H9 (cell line): ENCODE measurements at places on chromosomes 5 and 9. TPM values are rescaled to one million over a fixed set of nuclear protein-coding genes. Genes with fewer than 3 reads are reported as not detected.

- no peak for DNase-seq
These were observed 136.5 kb upstream of the MAST4 start for GRCh38 chr5:66459728-66460127.

- peak; percentile 17 for DNase-seq
These were observed 4.5 kb downstream of the EXOC3 start for GRCh38 chr5:447501-447900.

- no peak for DNase-seq
These were observed 56.6 kb downstream of the KCNN2 start for GRCh38 chr5:114418176-114419066.

- DNase-seq = no peak
These were observed 82.9 kb downstream of the GRAMD2B start for GRCh38 chr5:126506079-126506478.

- no peak for DNase-seq
These were observed 26.4 kb upstream of the SLC6A19 start for GRCh38 chr5:1175015-1175414.

DNA sequence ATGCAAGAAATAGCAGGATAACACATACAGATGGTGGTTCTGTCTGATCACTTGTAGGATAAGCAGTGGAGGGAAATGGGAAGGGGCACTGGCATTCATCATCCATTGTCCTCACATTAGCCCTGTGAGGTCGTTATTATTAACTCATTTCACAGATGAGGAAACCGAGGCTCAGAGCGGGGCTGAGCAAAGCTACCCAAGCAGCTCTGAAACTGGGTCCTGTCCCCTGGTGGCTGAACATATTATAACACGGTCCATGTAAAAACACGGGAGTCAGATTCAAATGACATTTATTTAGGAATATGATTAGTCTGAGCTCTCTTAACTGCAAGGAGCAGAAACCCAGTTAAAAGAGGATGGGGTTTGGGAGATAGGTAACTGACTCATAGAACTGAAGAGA lies 43.1 kb downstream of the HRH2 start:
- DNase-seq = no peak

GRCh38 chr5:158305861-158306260 lies 446.9 kb upstream of the CLINT1 start:
- DNase-seq = no peak

- DNase-seq = no peak
These were observed 5.8 kb downstream of the UNC5A start for GRCh38 chr5:176816043-176816745.

DNA sequence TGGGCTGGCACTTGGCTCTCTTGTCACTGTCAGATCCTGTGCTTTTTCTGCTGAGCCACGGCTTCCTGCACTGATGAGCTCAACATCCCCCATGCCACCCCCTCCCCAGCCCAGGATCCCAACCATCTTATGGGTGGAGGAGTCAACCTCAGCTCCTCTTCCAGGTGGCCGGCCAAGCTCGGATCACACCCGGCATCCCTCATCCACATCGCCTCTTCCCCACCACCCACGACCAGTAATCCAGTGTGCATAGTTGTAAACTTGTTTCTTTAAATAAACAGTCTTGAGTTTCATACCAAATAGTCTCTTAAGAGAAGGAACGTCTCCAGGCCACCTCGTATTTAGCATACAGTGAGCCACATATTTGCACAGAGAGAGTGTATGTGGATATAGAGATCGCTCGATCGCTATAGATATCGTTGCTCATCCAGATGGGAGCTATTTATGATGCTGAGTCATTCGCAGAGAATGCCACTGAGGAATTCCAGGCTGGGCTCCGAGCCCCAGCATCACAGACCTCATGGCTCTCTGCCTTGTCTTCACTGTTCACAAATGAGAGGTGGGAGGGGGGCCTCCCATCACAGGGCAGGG lies 61.8 kb upstream of the CPLX2 start:
- DNase-seq = no peak

GRCh38 chr9:35618854-35619799 lies 914 bp upstream of the CD72 start:
- DNase-seq = no peak

DNA sequence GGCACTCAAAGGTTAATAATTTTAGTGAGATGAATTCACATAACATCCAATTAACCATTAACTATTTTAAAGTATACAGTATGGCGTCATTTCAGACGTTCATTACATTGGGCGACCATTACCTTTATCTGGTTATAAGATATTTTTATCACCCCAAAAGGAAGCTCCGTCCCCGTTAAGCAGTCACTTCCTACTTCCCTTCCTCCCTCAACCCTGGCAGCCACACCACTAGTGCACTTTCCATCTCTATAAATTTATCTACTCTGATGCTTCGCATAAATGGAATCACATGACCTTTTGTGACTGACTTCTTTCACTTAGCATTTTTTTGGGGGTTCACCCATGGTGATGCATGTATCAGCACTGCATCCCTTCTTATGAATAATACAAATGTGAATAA lies 168.3 kb upstream of the PUM3 start:
- no peak for DNase-seq

DNA sequence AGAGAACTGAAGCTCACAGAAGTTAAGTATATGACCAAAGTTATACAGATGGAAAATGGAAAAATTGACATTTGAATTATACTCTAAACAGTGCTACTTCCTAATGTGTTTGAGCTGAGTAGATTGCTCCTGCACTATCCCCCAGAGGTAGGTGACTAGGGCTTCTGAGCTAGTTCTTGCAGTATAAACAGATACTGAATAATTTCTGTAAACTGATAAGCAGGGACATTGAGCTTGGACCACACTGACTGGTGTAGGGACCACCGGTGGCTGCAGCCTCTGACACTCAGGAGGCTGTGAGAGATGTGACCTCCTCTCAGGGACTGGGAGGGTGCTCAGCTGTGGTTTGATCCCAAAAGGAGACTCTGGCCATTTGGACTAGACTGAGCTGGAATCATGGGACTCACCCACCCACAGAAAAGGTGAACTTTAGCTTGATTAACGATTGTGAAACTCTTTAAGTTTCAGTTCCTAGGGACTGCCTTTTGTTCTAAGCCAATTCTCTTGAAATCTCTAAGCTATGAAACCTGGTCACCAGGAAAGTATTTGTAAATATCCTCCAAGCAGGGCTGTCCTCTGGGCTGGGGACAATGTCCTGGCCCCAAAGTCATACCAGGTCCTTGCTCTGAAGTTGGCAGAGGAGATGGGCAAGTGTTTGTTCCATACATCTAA lies 291.5 kb downstream of the SEC61B start:
- no peak for DNase-seq

DNA sequence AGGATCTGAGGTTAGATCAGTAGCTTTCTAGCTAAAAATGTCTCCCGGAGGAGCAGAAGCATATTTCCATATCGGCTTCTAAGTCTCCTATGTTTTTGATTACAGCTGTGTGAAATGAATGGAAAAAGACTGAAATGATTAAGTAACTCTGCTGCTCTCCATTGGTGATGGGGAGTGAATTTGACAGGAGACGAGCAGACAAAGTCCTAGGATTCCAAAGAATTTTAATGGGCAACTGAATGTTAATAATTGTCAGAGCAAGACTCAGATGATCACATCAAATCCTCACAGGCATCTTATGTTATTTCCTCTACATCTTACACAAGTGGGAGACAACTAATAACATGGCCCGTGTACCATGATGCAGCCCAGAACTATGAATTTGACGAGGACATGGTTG lies 66.8 kb downstream of the LIX1 start:
- DNase-seq = no peak

DNA sequence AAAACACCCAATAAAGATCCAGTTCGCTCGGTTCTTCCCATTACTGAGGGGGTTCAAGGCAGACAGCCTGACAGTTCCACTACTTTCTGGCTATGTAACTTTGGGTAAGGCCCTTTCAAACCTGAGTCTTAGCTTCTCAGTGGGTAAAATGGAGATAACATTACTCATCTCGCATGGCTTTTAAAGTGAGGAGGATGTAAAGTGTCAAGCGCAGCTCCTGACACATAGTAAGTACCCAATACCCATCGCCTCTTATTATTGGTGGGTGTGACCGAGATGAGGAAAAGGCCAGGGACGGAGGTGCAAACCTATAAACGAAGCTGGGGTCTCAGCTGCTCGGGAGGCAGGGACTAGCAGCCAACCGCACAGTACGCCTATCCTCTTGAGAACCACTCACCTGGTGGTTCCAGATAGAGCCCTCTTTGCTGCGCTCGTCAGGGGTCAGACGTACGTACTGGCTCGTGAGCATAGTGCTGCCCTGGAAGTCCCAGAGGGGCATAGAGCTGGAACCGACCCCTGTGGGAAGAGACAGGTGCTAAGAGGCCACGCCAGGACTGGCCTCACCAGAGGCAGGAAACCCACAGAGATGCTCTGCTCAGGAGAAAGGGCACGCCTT lies 584 bp downstream of the LMAN2 start:
- no peak for DNase-seq

DNA sequence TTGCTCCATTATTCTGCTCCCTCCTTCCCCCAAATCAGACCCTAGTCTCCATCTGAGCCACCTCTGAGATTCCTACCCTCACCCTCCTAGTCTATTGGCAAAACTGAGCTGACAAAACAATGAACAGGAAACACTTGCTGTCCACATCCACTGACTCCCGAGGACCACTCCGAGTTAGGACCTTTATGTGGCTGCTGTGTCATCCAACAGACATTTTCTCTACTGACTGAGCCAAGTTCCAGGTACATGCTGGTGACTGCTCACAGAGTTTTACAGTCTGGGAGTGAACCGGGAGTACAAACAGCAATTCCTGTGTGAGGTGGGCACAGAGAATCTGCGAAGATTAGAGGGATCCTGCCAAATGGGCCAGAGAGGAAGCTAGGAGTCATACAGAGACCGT lies 39.2 kb downstream of the CFAP90 start:
- DNase-seq = no peak

DNA sequence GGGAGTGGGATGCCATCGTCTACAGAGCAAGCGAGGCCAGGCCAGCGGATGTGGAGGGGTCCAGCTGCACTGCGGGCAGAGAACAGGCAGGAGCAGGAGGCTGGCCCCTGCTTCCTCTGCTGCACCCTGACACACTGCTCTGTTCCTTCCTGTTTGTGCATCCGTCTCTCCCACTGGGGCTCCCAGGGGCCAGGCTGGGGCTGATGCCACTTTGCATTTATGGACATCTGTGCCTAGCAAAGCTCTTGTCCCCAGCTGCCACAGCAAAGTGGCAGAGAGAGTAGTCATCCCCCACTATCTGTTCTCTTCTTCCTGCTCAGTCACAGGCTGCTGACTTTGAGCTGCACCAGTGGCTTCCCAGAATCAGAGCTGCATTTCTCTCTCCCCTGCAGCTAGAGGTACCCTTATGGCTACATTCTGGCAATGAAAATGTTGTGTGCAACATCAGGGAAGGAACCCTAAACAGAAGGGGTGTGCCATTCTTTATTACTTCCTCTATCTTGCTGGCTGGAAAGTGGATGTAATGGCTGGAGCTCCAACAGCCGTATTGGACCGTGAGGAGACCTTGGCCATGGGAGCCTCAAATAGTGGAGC lies 4.2 kb upstream of the NINJ1 start:
- no peak for DNase-seq

- no peak for DNase-seq
These were observed 88.1 kb downstream of the FANCC start for GRCh38 chr9:95229230-95229915.

GRCh38 chr9:33620738-33621439 lies 96.8 kb downstream of the ANKRD18B start:
- no peak for DNase-seq

- no peak for DNase-seq
These were observed 73.7 kb upstream of the MTAP start for GRCh38 chr9:21728781-21729180.

GRCh38 chr9:69940674-69941073 lies 103.0 kb upstream of the MAMDC2 start:
- DNase-seq = no peak

DNA sequence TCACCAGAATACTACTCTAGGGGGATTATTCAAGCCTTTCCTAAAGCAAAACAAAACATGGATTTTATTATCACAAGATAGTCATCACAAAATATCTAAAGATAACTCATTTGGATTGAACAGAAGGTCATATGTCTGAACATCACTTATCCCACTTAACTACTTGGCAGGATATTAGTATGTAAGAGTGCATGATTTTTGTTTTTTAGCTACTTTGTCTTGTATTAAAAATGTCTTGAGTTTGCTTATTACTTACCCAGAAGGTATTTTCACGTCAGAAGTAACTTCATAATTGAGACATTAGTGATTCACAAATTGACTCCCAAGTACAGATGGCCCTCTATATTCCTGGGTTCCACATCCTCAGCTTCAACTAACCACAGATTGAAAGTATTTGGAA lies 113.8 kb downstream of the TLE4 start:
- DNase-seq = no peak

- no peak for DNase-seq
These were observed 33.3 kb downstream of the UNC5A start for GRCh38 chr5:176843673-176844072.

DNA sequence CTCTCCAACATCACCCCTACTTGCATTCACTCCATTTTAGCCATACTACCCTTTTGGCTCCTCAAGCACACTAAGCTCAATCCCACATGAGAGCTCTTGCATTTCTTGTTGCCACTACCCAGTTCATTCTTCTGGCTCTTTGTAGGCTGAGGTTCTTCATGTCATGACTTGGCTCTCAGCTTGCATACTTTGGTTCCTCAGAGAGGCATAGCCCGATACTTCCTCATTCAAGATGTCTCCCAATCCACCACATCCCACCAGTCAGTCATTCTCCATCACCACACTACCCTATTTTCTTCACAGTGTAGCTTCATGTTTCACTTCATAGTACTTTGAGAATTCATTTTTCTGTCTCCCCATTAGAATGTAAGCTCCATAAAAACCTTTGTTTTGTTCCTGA lies 116.7 kb downstream of the NR6A1 start:
- no peak for DNase-seq

DNA sequence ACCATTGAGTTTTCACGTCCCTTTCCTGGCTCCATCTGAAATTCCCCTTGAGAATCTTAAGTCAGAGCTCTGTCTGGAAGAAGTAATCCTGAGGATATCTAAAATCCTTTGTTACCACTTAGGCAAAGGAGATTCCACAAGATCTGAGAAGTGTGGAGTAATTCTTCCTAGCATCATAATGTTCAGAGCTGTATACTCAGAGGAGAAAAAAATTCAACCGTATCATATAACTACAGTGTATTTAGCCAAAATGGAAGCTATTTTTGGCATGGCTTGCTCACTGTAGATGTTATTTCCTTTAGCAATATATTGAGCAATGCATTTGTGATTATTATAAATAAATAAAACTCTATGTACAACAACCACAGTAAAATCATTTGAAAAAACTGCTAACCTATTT lies 1858.4 kb downstream of the EFNA5 start:
- DNase-seq = no peak

- DNase-seq = no peak
These were observed 233.6 kb upstream of the EDIL3 start for GRCh38 chr5:84618262-84618661.

The LRRC14B gene
- not detected in 2 replicates for total RNA-seq

The PDE6A gene
- not detected in 2 replicates for total RNA-seq

The PCDHB3 gene
- total RNA-seq = 2.0 and 2.3 TPM in 2 replicates

The MLANA gene
- total RNA-seq = not detected in 2 replicates

The CYSRT1 gene
- 1.0 and 1.9 TPM in 2 replicates for total RNA-seq

The TAF11L9 gene
- not detected in 2 replicates for total RNA-seq

The PTGS1 gene
- total RNA-seq = 1.0 and 1.3 TPM in 2 replicates

The ESM1 gene
- not detected in 2 replicates for total RNA-seq

The GRM6 gene
- total RNA-seq = not detected in 2 replicates

The MAMDC2 gene
- 4.6 TPM in 2 replicates for total RNA-seq

The LIX1 gene
- 0.07 and 0.13 TPM in 2 replicates for total RNA-seq

The UBE2D2 gene
- total RNA-seq = 231 and 236 TPM in 2 replicates
